ENCODE measurements at places on chromosomes 3 and 15.

- DNase-seq: no peak
These were observed 92.9 kb downstream of the NCEH1 start for GRCh38 chr3:172617976-172618375.

- DNase-seq: no peak
These were observed 287.5 kb downstream of the PTPRG start for GRCh38 chr3:61848885-61849284.

DNA sequence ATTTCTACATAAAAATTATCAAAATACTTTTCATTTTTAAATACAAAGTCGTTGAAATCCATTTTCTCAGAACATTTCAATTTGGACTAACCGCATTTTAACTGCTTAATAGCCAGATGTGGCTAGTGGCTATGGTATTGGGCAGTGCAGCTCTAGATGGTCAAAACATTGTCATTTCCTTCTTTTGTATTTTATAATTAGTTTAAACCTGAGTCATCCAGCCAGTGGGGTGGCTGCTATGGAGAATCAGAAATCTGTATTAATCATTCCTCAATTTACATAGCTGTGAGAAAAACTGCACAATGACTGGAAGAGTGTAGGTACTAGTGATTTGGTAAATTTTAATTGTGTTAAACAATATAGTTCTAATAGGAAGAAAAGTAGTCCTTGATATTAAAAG lies 245.3 kb downstream of the PDZRN3 start:
- no peak for DNase-seq

GRCh38 chr3:149892371-149892770 lies 78.3 kb downstream of the PFN2 start:
- DNase-seq: no peak

DNA sequence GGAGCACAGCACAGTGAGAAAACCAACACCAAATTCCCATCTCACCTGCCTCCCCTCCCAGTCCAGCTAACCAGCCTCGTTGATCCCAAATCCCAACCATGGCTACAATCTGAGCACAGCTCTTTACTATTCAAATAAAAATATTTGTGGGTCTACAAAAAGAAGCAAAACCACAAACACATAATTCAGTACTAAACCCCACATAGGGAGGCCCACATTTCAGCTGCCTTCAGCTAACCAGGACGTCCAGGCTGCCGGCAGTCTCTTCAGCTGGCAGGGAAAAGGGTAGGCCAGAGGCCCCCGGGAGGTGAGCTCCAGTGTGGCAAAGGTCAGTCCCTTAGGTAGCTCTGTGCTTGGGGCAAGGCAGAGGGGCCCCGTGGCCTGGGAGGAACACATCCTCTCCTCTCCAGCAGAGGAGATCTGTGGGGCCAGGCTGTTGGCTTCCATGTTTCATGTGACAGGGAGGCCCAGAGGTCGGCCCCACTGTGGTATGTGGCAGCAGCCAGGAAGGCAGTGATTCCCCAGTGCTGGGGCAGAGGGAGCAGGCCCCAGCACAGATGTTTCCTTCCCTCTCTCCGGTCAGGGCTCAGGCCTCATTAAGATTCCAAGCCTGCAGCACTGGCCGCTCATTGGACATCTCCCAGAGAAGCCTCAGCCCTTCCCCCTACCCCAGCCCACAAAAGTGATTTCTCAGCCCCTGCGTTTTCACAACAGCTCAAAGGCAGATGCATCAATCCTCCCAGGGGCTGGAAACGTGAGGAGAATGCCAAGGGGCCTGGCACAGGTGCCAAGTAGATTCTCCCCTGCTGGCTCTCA lies 381.4 kb downstream of the NTRK3 start:
- DNase-seq: no peak

DNA sequence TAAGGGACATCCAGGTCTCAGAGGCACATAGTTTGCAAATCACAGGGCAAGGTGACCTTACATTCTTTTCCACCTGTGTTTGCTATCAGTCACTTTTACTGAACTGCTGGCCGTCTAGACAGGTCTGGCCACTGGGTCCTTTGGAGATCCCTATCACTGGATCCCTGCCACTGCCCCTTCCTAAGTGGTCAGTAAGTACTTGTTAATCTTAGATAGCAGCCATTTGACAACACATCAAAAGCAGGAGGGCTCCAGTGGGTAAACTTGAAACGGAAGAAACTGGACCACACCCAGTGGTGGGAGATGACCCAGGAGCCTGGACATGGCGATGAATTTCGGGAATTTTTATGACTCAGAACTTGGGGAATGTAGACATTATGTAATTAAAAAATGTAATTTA lies 28.9 kb upstream of the RASGRP1 start:
- DNase-seq: no peak

Data from cortex of kidney (tissue), 1 donor.